ENCODE measurements at places on chromosomes 3 and 15.

DNA sequence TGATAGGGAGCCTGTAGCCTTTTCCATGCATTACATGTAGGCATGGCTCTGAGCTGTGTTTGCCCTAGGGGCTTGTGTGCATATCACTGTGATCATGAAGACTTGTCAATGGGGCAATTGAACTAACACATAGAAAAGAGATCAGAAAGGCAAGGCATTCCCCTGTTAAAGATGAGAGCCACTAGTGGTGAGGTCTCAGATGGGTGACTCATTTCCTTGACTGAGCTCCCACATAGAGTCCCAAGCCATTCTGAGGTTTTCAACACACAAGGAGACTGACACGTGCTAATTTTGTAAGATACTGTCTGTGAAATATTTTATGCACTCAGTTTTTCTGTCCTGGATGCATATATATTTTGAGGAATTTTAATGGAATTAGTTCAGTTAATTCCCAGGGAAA is 53.8 kb downstream of the SAMMSON start:
- no peak for DNase-seq

GRCh38 chr15:72161361-72162132 is 36.0 kb downstream of the GRAMD2A start:
- DNase-seq: no peak

DNA sequence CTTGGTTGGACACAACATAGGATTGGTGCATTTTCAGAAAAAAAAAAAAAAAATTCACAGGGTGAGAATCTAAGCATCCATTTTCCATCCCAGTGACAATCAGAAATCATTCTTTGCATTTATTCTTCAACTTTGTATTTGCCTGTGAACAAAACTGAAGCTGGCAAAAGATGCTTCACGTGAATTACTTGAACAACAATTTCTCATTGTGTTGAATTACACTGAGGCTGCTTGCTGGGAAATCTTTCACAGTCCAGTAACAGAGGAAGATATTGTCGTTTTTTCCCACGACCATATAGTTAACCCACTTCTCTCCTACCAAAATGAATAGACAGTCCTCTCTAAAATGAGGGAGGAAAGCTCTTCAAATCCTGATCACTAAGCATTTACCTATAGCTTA is 4.3 kb upstream of the SLCO3A1 start:
- no peak for DNase-seq

- DNase-seq: no peak
Observed at GRCh38 chr15:85429522-85429921, 49.1 kb downstream of the AKAP13 start.

GRCh38 chr3:4407941-4408340 is 59.1 kb downstream of the SUMF1 start:
- DNase-seq: no peak

DNA sequence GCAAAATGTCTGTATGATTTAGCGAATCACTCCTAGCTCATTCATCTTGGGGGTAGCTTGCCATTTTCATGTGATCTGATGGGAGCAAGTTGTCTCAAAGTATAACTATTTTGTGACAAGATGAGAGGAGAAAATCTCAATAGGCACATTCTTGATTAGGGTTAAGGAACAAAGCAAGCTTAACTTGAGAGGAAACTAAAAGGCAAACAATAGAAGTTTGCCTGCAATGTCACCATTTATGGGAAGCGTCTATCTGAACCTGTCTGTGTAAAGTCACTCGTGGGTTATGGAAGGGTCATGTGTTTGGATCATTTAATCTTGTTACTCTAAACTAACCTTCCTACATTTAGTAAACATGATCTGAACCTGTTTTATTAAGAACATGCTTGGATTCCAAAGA is 232.5 kb downstream of the CDIN1 start:
- DNase-seq: no peak

GRCh38 chr3:24540821-24541220 is 46.2 kb upstream of the THRB start:
- DNase-seq: no peak

DNA sequence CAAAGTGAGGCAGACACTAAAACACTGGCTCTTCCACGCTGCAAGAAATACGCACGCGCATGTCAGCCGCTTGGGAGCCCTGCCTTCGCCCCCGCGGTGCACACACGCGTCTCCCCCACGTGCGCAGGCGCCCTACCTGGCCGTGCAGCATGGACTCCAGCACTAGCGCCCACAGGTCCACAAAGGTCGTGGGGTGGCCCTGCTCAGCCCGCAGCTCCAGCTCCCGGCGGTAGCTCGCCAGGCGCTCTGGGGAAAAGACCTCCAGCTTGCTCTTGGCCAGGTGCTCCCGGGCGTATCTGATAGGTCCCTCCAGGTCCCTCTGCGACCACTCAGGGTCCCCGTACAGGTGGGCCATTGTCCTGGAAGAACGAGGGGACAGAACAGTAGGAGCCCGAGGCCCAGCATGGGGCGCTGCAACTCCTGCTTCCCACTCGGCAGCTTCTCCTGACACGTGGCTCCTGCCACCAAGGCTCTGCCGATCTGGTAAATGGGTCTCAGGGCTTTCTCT is 14.9 kb downstream of the PLA2G4D start:
- no peak for DNase-seq

GRCh38 chr3:9204253-9204992 is 45.0 kb downstream of the SRGAP3 start:
- no peak for DNase-seq

DNA sequence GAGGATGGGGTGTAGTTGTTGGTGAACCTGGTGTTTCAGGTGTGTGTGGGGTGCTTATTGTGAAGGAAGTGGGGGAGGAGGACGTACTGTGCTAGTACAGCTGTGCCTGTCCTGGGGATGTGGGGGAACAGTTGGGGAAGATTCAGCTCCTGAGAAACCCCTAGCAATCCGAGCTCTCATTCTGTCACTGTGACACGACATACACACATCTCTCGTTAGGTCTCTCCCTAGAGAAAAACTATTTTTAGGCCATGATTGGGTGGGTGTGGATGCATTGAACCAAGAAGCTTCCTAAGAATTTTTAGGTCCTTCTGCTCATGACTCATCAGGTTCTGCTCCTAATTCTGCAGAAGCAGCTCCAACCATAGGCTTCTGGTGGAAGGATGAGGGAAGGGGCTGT is 54.3 kb downstream of the SLC30A4 start:
- no peak for DNase-seq

- no peak for DNase-seq
Observed at GRCh38 chr15:101781928-101782327, 21.4 kb upstream of the OR4F6 start.

DNA sequence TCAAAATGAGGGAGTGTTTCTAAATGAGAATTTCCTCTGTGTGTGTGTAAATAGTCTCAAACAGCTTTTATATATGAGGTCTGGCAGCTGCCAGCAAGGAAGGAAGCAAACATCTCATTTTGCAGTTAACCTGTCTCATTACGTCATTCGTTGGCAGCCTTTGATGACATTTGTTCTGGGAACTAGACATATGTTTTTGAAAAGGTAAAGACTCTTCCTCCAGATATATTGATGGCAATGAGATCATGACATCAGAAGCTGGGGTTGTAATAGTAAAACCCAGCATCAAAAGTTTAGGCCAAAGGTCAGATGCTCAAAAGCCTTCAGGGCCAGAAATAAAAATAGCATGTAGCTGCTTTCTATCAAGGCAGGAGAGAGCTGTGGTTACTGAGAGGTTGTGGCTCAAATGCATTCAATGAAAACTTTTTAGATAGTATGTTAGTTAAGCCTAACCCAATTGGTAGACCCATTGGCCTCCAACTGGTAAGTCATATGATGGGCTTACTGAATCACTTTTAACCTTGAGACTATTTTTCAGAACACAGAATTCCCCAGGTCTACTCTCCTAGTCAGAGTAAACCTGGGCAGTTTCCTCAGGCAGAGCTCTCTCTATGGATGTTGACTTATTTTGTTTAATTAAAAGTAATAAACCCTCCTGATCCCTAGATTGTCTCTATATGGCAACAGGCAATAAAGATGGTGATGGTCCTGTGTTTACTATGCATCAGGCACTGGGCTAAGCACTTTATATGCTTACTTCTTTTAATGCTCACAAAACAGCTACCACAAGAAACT is 386.5 kb upstream of the CFAP20DC start:
- DNase-seq: no peak

GRCh38 chr15:75808563-75808962 is 34.7 kb upstream of the UBE2Q2 start:
- no peak for DNase-seq

DNA sequence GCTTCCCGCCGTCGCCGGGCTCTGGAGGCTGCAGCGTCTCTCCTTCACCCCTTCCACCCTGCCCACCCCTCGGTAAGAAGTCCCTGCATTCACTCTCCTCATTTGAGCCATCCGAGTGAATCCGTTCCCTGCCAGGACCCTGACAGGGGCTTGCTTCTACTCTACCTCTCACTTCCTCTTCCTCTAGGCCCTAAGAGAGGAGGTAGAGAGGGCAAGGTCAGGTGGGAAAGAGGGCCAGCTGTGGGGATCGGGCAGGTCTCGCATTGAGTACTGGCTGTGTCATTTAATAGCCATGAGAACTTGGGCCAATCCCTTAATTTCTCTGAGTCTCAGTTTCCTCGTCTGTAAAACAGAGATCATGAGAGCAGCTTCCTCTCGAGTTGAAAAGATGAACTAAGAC is 283.6 kb downstream of the UACA start:
- DNase-seq: no peak

GRCh38 chr15:60774829-60775463 is 296.0 kb upstream of the ICE2 start:
- no peak for DNase-seq

DNA sequence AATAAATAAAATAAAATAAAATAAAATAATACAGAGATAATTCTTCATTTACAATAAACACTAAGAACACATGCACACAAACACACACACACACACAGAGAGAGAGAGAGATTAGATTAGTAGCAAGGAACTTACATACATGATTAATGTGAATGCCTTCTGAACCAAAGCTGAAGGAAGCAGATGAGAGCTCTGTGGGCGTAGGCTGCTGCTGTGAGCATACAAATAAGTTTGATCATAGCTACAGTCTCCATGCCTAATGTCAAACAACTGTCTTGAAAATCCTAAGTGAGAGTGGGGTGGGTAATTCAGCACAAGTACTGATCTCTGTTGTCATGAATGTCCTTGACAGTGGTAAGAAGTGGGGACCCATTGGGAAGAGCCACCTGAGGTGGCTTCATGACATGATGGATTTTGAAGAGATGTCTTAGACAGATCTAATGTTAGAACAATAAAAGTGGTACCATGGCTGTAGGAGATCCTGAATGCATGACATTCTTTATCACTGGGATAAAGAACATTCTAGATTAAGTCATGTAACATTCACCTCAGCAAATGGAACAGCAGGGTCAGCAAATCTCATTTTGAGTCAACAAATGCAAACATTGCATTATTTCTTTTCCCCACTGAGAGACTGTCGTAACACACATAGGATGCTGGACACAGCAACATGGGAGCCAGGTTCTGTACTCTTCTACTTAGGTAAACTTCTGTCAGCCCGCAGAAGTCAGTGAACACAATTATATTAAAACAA is 46.2 kb downstream of the CHL1 start:
- DNase-seq: no peak

GRCh38 chr3:81550415-81550814 is 211.0 kb downstream of the GBE1 start:
- DNase-seq: no peak

DNA sequence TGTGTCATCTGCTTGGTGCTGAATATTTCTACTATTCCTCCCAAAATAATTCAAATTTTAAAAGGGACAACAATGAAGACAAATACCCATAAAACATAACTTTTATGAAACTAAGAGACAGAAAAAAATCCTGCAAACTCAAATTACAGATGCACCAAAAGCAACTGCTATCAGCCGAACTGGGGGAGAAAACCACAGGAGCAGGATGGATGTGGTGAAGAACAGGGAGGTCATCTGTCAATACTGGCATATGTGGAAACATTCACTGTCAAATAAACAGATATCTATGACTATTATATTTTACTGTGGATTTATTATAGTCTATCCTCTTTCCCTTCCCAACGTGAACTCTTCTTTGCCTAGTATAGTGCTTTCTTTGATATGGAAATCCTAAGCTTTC is 53.3 kb upstream of the CPOX start:
- no peak for DNase-seq

GRCh38 chr3:59374818-59375211 is 325.0 kb upstream of the CFAP20DC start:
- DNase-seq: no peak

- DNase-seq: no peak
Observed at GRCh38 chr15:29938361-29939335, 116.4 kb upstream of the TJP1 start.

DNA sequence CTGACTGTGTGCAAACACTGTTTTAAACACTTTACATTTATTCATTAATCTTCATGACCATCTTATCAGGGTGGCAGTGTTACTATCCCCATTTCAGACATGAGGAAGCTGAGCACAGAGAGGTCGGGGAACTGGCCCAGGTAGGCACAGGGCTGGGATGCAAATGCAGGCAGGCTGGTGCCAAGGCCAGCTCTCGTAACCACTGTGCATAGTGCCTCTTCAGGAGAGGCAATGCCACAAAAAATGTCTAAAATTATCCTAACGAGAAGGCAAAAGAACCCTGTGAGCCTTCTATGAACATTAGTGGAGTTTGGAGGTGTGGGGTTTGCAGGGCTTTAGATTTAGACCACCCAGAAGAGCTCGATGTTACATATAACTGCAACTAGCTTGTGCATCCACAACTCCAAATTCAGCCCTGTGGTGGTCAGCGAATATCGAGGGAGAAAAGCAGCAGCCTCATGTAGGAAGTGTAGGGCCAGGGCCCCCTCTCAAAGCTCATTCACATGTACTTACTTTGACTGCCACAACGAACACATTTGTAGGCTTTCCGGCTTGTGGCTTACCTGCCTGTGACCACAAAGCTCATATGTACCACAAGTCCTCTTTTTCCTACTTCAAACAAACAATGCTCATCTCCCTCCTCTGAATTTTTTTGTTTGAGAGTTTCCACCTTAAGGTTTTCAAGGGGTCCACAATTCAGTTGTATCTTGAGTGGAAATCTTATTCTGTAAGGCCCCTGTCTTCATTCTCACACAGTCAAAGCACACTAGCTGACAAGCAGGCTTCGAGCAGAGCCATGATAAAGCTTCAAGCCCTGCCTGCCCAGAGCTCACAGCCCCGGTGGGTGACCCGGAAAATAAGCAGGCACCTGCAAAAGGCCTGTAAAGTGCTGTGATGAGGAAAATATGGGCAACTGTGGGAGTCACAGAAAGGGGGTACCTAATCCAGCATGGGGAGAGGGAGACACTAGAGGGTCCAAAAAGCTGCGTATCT is 722.9 kb upstream of the CFAP20DC start:
- DNase-seq: no peak

DNA sequence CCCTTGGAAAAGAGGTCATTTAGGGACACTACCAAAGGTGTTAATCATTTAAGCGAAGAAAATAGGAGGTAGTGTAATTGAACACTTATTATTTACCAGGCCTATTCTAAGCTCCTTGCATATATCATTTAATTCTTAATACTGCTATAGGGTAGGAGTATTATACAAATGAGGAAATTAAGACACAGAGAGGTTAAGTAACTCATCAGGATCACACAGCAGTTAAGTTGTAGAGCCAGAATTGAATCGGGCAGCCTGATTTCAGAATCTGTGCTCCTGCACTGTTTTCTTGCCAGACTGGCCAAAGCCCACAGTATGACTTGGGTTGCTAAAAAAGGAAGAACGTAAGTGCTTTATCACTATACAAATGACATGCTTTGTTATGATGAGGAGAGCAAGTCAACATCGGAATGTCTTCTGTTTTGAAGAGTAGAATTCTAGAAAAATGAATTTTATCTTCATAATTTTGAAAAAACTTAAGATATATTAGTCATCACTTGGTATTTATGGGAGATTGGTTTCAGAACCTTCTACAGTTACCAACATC is 31.4 kb downstream of the HPS3 start:
- DNase-seq: no peak
